Hematopoietic multipotent progenitor cell (in vitro differentiated cells): ENCODE measurements at places on chromosomes 5 and 9.

DNA sequence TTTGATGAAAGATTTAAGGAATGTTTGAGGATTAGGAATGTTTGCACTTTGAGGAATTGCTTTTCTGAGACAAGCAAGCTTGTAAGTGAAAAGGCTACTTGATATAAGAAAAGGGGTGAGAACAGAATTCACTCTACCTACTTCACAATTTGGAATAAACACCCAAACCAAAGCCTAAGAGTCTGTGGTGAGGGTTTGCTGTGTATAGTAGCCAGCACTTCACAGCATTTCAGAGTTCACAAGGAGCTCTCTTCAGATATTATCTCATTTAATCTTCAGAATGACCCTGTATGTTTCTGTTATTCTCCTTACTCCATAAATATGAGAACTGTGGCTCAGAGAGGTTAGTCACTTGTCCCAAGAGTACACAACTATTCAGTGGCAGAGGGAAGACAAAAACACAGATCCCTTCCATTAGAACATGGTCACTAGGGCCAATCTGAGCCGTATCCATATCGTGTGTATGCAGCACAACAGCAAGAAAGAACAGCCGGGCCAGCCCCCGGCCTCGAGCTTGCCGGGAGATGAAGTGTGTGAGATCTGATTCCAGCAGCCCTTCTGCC, 92.4 kb downstream of the FRMD3 start:
- DNase-seq = no peak

DNA sequence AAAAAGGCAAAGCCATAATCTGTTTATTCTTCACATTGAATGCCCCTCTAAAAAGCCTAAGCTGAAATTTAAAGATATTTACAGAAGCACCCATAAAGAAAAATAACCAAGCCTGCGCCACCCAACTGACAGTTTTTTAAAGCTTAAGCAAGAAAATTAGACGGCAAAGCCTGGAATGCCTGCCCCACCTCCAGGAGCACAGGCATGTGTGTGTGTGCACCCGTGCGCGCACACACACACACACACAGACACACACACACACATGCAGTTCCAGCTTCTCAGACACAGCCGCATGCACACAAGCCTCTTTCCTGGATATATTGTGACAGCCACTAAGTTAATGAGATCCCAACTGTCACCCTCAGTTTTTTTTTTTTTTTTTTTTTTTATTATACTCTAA, 88.2 kb downstream of the FRMD3 start:
- no peak for DNase-seq

GRCh38 chr9:545480-545879, 296.0 kb upstream of the DMRT1 start:
- DNase-seq = no peak

DNA sequence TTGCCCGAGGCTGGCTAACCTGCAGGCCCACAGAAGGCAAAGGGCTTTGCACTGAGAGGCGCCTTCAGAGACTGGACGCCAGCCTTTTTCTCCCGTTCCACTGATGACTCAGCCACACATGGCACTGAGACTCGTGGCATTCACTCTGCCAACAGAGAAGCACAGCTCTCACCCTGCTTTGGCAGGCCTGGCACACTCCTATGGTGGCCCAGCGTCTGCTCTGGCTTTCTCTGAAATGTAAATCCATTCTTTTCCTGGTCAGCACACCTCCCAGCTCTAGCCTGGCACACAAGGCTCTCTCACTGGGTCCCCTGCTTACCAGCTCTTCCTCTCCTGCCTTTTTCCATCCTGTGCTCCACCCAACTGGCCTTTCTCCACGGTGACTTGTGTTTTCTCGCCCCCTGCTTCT, 5.9 kb upstream of the MELK start:
- DNase-seq = no peak

DNA sequence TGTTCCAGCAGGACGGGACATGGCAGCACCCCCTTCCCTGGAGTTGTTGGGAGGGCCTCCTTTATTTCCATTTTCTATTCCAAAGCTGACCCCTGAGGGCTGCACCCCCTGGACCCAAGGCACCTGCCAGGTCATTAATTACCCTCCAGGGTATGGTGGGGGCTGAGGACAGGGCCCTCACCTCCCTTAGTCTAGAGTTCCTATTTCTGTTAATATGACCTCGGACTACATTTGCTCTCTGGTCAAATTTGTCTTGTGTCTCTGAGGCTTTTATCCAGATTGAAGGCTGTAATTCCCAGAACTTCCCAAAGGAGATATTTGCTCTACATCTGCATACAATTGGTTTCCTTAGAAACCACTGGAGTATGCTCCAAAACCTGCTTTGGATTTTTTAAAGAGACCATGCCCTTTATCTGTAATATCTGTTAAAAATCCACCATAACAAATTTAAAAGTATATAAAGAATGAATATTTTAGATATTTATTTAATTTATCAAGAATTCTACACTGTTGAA, 16.8 kb downstream of the PHF2 start:
- no peak for DNase-seq

GRCh38 chr5:143536364-143536763, 132.9 kb upstream of the NR3C1 start:
- no peak for DNase-seq

GRCh38 chr9:114116126-114116747, 17.1 kb upstream of the KIF12 start:
- no peak for DNase-seq

GRCh38 chr5:60598424-60598823, 101.5 kb downstream of the DEPDC1B start:
- peak; percentile 20 for DNase-seq

DNA sequence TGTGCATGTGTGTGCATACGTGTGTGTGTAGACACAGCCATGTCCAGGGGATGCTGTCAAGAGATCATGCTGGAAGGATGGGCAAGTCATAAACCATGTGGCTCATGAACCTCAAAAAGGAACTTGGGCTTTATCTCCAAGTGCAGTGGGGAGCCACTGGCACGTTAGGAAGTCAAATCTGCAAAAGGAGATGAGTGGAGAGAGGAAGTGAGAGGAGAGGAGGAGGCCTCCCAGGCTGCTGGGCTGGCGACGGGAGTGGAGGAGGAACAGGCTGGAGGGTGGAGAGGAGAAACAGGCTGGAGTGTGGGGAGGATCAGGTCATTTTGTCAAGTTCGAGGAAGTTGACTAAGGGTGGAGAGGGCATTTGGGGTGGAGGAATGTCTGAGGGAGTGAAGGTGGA, 29.2 kb upstream of the TIFAB start:
- peak; percentile 67 for DNase-seq

- no peak for DNase-seq
These were observed 72.8 kb downstream of the NIPSNAP3B start for GRCh38 chr9:104836767-104837166.

GRCh38 chr9:80792726-80793125, 896.6 kb downstream of the TLE1 start:
- DNase-seq = no peak

GRCh38 chr9:99057665-99058625, 47.0 kb upstream of the TGFBR1 start:
- DNase-seq = peak; percentile 85

- DNase-seq = no peak
These were observed 98.6 kb downstream of the OSTF1 start for GRCh38 chr9:75186767-75187380.

GRCh38 chr9:69236188-69236587, 62.1 kb downstream of the TJP2 start:
- DNase-seq = no peak

GRCh38 chr9:1009101-1009707, 32.7 kb downstream of the DMRT3 start:
- peak; percentile 90 for DNase-seq

GRCh38 chr9:25427290-25427689, 251.0 kb downstream of the TUSC1 start:
- DNase-seq = no peak

- no peak for DNase-seq
These were observed 37.3 kb downstream of the SARDH start for GRCh38 chr9:133700819-133701320.

DNA sequence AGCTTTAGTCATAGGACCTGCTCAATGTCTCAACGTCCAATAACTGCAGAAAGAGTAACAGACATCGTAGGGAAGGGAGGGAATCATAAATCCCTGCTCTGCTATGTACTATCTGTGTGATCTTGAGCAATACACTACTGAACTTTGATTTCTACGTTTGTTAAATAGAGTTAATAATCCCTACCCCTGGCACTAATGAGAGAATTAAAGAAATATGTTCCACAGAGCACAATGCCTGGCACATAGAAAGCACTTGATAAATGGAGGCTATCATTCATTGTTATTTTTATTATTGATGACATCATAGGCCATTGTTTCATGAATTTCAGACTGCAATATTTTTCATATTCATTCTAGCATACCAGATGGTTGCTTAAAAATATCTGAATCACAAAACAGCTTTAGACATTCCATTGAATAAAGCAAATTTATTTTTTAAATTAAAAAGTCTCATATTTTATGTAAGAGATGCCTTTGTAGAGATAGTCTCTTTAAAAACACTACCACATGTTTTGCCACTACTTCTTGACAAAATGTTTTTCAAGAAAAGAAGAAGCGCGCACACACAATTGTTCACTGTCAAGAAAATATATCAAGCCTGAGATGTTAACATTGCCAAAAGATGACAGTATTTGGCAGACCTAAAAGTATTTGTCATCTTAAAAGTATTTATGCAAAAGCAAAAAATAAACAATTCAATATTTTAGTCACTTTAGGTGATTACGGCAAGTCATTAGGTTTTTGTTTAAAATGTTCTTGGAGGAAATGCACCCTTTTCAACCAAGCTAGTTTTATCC, 108.5 kb downstream of the EBF1 start:
- DNase-seq = no peak

GRCh38 chr5:84794486-84795035, 409.9 kb upstream of the EDIL3 start:
- DNase-seq = no peak

DNA sequence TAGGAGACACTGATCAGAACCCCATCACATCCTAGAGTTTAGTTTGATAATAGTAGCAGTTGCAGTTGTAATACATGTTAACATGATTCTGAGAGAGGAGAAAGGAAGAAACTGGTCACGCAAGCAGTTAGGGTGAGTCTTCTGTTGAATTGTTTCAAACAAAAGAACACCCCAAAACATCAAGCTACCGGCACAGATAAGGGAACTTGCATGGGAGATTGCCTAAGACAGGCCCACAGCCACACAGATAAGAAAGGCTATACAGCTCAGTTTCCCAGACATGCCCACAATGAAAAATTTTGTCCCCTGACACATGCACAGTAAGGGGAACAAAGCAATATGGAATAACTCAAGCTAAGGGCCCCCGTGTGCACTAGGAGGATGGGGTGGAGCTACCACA, 15.9 kb downstream of the HSPB3 start:
- DNase-seq = no peak

- no peak for DNase-seq
These were observed 74.8 kb downstream of the ST8SIA4 start for GRCh38 chr5:100828071-100828897.

GRCh38 chr5:164742025-164742424, 1236.6 kb downstream of the MAT2B start:
- peak; percentile 4 for DNase-seq

DNA sequence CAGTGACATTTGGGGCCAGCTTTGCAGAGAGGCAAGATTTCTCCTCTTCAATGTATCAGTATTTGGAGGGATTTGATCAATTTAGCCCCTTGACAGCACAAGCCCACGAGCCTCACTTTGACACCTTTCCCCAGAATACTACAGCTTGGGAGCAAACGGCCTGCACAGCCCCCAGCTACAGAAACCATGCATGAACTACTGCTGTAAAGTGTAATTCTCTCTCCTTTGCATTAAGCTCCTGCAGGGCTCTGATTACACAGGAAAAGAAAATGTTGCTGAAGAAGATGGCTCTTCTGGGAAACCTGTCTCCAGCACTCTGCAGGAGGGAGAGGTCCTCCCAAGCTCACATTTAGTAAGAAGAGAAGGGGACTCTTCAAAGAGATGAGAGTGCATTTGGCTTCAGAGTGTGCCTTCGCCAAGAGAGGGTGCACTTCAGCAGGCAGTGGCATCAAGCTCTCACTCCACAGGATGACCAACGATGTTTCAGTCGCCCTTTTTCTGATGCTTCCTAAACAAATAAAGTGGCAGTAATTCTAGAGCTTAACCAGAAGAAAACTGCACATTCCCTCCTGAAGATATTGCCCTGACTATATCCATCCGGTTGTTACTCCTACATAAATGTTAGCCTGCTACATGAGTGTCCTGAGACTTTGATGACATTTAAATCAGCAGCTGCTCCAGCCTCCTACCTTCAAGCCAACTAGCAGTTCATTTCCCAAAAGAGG, 272.2 kb downstream of the AUH start:
- DNase-seq = peak; percentile 77

DNA sequence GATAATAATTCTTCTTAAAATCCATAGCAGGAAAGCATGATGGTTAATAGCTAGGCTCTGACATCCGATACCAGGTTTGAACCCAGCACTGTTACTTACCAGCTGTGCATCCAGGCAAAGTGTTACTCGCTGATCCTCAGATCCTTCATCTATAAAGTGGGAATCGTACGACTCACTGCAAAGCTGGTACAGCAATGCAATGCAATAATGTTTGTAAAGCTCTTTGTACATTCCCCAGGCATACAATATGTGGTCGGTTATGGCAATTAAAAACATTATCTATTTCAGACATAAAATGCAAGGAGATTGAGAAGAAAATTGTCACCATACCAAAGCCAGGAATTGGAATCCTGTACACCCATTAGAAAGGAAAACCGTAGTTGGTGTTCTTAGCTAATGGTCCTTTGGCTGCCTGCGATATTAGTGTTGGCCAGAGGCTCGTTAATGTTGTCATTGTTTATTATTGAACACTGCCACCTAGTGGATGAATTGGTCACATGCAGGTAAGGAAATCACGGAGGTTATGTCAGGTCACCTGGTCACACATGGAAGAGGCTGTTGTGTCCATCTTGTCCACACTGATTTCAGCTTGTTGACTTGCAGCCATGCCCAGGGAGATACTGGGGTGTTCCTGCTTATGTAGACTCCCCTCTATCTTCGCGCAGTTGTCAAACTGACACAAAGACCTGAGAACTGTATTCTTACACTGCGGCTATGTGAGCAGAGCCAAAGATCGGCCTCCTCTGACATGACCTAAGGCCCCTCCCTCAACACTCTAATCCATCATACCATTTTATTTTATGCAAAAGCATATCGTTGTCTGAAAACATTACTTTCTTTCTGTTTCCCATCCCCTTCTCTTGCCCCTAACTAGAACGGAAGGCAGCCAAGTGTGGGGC, 87.5 kb upstream of the PPP2R2B start:
- peak; percentile 87 for DNase-seq

- no peak for DNase-seq
These were observed 103.1 kb upstream of the IRX4 start for GRCh38 chr5:1985781-1986180.

DNA sequence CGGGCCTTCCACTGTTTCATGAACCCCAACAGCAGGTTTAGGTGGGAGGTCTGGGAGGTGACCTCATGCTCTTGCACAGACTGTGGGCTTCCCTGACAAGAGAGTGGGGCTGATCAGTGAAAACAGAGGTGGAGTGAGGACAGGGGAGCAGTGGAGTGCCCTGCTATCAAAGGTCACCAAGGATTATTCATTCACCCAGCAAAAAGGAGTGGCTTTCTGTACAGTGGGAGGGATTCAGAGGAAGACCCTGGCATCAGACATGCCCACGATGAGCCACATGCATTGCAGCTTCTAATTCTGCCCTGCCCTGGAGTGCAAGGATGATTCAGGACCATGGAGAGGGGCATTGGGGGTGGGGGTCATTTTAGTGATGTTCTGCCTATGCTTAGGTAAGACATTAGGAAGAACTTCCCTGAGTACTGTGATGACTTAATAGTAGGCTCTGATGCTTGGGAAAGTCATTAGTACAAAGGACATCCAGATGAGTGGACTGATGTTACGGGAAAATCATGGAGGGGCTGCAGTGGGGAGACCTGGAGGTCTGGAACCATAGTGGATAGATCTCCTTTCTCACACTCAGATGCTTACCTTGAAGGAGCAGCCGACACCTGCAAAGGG, 12.8 kb downstream of the TRAF1 start:
- no peak for DNase-seq

GRCh38 chr9:127586537-127586936, 25.5 kb upstream of the STXBP1 start:
- DNase-seq = no peak
